Stimulated activated effector memory CD8-positive, alpha-beta T cell treated with anti-CD3 and anti-CD28 coated beads, Interleukin-12 subunit alpha, Interleukin-12 subunit beta, amount 100 ng/mL, for 72 hours (primary cell): ENCODE measurements at places on chromosomes 16 and 17.

- no peak for DNase-seq
Measured at GRCh38 chr16:49484451-49484849, 110.8 kb downstream of the C16orf78 start.

GRCh38 chr17:57892146-57892819, 42.4 kb upstream of the MRPS23 start:
- DNase-seq = peak; percentile 90

DNA sequence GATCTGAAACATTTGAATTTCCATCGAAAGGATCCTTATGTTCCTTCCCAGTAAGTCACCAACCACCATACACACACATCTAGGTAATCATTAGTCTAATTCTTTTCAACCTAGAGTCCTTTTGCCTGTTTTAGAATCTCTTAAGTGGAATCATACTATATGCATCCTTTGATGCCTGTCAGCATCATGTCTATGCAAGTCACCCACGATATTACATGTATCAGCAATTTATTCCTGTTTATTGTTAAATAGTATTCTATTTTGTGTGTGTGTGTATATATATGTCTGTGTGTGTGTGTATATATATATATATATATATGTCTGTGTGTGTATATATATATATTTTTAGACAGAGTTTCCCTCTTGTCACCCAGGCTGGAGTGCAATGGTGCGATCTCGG, 78.9 kb upstream of the RPH3AL start:
- DNase-seq = no peak

GRCh38 chr16:12239226-12239625, 262.7 kb downstream of the SNX29 start:
- DNase-seq = no peak

DNA sequence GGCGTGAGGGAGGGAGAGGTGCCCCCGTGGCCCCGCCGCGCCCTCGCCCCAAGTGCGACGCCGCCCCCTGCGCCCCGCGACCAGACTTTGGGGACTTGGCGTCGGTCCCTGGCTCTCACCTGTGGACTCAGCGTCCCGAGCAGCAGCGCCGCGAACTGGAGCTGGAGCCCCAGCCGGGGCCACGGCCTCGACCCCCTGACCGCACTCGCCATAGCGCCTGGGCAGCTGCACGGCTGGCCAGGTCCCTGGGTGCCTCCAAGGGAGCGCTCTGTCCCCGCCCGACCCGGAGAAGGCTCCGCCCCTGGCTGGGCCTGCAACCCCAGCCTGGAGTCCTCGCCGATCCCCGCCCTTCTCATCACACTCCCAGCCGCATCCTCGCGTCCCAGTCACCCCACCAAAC, at the start of gene ERN2:
Gene ERN2, minus strand, starts transcription at position 247 of the 400 bp plus-strand sequence. Its CDS starts 35 bp downstream, at position 212.
- no peak for DNase-seq

GRCh38 chr16:84144859-84145639, at the start of the genes DNAAF1 and HSDL1:
Gene DNAAF1, plus strand, starts transcription at chr16:84145308. Its CDS starts 133 bp downstream, at chr16:84145441.
Gene HSDL1, minus strand, starts transcription at chr16:84145177. Its CDS starts 13,856 bp downstream, at chr16:84131321.
- peak; percentile 98 for DNase-seq

DNA sequence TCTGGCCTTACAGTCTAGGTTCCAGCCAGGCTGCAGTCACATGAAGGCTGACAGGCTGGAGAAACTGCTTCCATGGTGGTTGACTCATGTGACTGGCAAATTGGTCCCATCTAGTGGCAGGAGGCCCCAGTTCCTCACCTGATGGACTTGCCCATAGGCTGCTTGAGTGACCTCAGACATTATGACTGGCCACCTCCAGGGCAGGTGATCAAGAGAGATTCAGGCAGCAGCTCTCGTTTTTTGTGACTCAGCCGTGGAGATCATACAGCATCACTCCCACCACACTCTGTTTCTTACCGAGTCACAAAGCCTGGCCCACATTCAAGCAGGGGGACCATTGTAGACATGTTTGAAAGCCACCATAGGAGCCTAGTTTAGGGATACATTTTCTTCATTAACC, 34.5 kb downstream of the SIAH1 start:
- no peak for DNase-seq

DNA sequence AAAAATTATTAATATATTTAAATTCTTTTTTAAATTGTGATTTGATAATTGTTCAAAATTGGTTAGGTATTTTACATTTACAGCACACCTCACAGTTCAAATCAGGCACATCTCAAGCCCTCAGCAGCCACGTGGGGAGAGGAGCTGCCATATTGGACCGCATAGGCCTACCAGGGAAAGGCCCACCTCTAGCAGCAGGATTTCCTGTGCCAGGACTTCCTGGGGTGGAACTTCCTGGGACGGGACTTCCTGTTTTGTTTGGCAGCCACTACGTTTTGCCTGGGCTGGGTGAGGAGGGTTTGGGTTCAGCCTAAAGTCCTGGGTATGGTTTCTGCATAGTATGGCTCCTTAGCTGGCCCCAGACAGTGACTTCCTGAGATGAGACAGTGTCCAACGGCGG, 298.5 kb upstream of the FOXF1 start:
- DNase-seq = no peak

GRCh38 chr16:23597003-23597756, 1.1 kb upstream of the NDUFAB1 start:
- no peak for DNase-seq
